Activated CD4-positive, alpha-beta T cell treated with anti-CD3 and anti-CD28 coated beads, Interleukin-2, amount 50 U/mL, for 24 hours (primary cell): ENCODE measurements at places on chromosomes 13 and 19.

DNA sequence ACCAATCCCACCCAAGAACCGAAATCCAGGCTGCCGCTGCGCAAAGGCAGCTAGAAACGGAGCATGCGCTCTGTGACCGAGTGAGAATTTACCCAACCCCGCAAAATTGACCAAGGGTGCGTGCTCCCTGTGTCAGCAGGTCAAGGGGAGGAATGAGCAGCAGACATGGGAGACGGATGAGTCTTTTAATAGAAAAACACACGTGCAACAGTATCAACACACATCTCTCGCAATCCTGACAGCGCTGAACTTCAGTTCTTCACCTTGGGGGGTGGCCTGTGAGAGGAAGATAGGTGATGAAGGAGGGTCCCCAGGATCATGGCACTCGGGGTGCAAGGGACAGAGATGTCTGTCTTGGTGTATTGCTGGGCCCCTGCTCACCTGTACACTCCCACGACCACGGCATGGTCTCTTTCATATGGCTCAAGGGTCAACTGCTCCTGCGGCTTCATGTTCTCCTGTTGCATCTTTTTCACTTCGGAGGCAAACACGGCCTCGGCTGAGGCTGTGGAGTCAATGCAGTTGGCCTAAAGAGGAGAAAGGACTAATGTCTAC lies 402 bp upstream of the DYRK1B start:
- DNase-seq: no peak

- DNase-seq: no peak
Measured at GRCh38 chr13:23722726-23723453, 152.7 kb downstream of the TNFRSF19 start.

DNA sequence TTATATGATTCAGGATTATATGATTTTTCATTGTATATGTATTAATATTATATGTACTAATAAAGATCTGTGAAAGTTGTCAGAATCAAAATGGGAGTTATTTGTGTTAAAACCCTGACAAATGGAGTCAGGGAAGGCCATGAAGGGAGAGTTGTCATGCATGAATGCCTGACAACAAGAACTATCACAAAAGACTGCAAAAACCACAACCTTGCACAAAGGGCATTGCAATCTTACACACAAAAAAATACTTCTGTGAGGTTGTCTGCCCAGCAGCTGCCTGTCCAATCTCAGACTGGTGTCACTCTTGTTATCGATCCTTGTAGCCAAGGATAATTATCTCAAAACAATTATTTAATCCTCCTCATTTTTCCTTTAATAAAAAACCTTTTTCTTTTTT lies 21.2 kb upstream of the RBM26 start:
- no peak for DNase-seq

DNA sequence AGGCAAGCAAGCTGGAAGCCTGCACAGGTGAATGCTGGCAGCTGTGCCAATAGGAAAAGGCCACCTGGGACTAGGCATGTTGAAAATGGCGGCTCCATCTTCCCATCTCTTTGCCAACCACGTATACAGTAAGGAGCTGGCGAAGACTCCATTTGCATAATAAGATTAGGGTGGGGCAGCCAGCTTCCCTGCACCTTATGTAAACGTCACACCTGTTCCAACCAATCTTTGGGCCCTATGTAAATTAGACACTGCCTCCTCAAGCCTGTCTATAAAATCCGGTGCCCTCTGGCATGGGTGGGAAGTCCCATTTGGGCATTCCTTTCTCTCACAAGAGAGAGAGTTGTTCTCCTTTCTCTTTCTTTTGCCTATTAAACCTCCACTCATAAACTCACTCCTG lies 16.8 kb downstream of the ADGRE2 start:
- DNase-seq: no peak

- DNase-seq: no peak
Measured at GRCh38 chr19:19686580-19686979, 17.9 kb downstream of the ZNF101 start.
